ENCODE measurements at places on chromosomes 6 and 20.

GRCh38 chr6:121247386-121247785 lies 86.9 kb downstream of the TBC1D32 start:
- no peak for DNase-seq

DNA sequence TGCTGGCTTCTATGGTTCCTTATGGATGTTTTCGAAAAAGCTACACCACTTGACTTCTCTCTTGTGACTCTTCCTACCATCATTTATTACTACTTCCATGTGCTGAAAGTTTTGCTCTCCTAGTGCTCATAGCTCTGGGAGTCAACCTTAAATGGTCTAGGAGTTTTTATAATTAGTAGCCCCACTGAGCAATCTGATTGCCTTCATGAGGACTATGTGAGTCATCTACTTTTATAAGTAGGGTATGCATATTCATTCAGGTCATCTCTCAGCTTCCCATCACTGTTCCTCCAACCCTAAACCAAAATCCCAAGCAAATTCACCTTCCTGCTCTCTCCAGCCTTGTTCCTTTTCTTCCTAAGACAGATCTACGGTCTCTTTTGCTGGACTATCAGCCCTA lies 17.4 kb upstream of the FAXC start:
- DNase-seq = no peak

GRCh38 chr20:35049776-35050352 lies 42.7 kb downstream of the TRPC4AP start:
- no peak for DNase-seq

DNA sequence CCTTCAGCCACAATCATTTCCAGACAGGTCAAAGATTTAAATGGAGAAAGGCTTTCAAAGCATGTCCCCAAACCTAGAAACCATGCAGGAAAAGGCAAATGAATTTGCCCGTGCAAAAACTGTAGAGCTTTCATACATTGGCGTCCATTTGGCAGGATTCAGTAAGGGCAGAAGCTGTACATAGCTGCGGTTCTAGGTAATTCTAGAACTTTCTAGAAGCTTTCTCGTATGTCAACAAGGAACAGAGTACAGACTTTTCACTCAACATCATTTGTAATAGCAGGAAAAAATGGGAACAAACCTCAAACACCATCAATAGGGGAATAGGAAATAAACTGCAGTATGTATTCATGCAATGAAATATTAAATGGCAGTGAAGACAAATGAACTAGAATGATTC lies 11.1 kb upstream of the MAPK13 start:
- no peak for DNase-seq

GRCh38 chr20:51486197-51487005 lies 56.1 kb downstream of the NFATC2 start:
- no peak for DNase-seq

Data from stimulated activated naive CD8-positive, alpha-beta T cell treated with anti-CD3 and anti-CD28 coated beads, Interleukin-15, Interleukin-2, amounts not matched to agents 100 U/mL and 50 U/mL, for 24 hours (primary cell).